Thymus (tissue), 14 donors: ENCODE measurements at places on chromosomes 1 and 21. TPM values are rescaled to one million over a fixed set of nuclear protein-coding genes. Genes with fewer than 3 reads are reported as not detected.

The NES gene
- 3.7 TPM for total RNA-seq

The MCOLN3 gene
- 5.6 TPM for total RNA-seq

The LRRC71 gene
- not detected for total RNA-seq

The UFC1 gene
- total RNA-seq = 93.5 TPM

The DPT gene
- 8.9 TPM for total RNA-seq

The ACTN2 gene
- 0.38 TPM for total RNA-seq

The PRR9 gene
- total RNA-seq = 0.33 TPM

The PRELP gene
- 0.09 TPM for total RNA-seq

The HES3 gene
- total RNA-seq = 0.99 TPM

DNA sequence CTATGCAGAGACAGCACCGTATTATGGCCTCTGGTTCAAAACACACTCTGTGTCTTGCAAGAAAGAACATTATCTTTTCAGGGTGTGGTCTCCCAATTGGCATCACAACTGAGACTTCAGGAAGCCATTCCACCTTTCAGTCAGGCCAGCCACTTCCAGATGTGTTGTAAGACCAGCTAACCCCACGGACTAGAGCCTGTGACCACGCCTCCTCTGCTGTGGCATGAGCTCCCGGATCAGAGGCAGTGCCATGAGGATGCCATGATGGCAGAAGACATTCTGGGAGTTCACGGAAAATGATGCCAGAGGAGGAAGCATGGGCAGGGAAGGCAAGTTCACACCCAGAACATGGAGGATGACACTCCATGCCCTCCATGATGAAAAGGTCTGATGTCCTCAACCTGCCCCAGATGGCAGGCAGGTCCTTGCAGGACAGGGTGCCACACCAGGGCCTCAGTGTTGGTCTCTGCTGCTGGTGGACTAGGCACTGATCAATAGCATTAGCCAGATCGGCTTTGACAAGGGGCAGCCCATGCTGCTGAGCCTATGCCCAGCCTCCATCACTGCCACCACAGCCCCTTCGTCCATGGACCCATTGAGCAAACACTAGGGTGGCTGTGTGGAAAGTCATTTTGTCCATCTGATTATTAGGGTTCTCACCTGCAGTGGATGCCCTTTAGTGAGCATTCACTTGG is 341.6 kb downstream of the MATN1 start:
- no peak for DNase-seq

DNA sequence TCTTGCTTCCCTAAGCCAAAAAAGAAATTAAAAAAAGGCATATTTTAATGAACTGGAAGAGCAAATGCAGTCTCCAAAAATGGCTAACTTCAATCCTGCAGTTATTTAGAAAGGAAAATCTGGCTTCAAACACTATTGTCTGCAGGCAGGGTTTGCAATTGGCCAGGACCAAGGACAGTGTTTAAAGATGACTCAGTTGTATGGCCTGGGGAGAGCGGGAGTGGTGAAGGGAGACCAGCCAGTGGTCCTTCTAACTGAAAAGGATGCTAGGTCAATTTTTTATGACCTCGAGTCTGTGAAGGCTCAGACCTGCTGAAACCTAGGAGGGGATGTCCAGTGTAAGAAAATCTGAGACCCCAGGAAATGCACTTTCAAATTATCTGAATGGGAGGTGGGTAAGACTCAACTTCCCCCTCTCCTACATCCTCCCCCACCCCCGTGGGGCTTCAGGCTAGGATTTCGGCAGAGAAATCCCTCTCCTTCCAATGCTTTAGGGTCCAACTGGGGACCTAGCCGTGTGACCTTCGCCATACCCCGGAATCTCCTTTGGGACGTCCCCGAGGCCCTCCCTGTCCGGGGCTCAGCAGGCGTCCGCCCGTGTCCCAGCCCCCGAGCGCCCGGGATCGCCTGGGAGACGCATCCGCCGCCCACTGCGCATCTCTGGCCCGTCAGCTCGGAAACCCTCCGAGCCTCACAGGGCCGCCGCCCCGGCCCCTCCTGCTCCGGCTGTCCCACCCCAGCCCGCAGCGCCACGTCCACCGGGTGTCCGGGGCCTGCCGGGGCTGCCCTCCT is 602 bp upstream of the RIMKLA start:
- peak; percentile 1 for DNase-seq

DNA sequence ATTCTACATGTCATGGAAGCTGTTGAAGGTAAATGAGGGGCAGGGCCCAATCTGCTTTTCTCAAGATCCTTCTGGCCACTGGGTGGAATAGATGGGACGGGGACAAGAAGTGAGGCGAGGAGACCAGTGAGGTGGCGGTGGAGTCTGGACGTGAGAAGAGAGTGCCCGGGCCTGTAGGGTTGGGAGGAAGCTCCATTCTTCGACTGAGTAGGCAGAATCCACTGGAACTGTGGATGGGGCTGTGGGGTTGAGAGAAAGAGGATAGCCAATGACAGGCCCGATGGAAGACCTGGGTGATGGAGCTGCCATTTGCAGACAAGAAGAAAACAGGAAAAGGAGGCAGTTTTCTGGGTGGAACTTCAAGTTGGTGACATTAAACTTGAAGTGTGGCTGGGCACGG is 10.3 kb downstream of the SLC1A7 start:
- DNase-seq = no peak

- no peak for DNase-seq
These were observed 672.8 kb downstream of the LMO4 start for GRCh38 chr1:88001460-88001859.

- no peak for DNase-seq
These were observed 135.1 kb upstream of the F3 start for GRCh38 chr1:94676686-94677085.

DNA sequence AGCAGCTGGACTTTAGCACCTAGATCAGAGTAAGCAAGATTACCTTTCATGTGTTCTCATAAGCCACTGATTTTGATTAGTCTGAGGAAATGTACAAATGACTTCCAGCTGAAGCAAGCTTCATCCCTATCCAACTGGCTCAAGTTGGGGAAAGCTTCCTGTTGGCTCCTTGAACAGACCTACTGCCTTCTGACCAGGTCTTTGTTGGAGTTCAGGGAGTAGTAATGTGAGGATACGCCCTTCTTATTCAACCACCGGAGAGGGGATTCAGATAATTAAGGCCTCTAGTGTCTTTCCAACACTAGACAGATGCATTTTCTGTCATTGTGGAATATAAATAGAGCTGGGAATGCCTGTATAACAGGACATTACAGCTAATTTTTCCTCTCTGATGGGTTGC is 268.9 kb downstream of the TGFB2 start:
- DNase-seq = no peak

GRCh38 chr21:45048968-45049367 is 25.4 kb upstream of the ADARB1 start:
- no peak for DNase-seq

DNA sequence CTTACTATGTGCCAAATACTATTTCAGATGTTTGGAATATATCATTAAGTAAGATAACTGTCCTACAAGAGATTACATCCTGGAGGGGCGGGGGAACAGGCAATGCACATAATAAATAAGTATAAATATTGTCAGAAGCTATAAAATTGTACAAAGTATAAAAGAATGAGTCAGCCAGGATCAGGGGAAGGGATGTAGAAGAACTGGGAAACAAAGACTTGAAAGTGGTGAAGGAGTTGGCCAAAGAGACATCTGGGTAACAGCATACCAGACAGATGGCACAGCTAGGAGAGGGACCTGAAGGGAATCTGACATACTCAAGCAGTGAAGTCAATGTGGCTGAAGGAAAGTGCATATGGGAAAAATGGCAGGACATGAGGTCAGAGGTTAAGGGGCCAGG is 53.9 kb downstream of the CYYR1 start:
- DNase-seq = no peak
